H9 (cell line): ENCODE measurements at places on chromosomes 5 and 9.

- DNase-seq, result no peak
Observed at GRCh38 chr5:61964201-61964600, 341.8 kb upstream of the KIF2A start.

DNA sequence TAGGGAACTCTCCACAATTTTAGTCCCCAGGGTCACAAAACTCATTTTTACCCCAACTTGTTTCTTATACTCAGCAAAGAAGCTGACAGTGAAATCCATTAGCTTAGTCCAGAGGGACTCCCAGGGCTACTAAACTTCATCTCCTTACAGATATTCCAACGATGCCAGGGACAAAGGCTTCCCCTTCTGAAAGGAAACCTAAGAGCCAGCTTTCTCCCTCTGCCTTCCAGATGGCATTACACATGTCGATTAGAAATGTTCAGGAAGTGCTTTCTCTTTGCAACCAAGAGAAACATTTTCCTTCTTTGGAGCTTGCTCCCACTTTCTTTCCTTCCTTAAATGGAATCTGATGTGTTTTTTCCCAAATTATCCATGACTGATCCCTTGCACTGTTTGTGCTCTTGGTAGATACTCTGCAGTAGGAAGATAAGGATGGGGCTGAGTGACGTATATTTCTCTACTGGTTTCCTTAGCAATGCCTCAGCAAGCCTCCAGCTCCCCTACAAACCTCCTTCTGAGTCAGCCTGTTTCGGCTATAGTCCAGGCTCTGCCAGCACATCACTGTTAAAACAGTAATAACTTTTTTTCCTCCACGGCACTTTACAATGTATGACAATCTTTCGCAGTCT is 43.0 kb upstream of the HTR4 start:
- DNase-seq, result no peak

DNA sequence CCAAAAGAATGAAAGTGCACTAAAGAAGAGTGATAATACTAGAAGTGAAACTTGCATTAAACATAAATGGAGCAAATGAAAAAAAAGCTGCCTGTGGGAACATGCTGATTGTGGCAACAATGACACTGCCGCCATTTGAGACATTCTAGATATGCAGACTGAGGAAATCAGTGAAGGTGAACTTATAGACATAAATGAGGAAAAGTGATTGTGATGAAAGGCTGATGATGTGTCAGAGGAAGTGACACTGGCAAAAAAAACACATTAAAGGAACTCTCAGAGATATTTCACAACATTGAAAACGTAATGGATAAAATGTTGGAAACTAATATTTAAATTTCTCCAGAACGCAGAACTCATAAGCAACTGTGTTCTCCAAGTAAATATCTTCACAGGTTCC is 1.2 kb downstream of the ERCC8 start:
- DNase-seq, result no peak

DNA sequence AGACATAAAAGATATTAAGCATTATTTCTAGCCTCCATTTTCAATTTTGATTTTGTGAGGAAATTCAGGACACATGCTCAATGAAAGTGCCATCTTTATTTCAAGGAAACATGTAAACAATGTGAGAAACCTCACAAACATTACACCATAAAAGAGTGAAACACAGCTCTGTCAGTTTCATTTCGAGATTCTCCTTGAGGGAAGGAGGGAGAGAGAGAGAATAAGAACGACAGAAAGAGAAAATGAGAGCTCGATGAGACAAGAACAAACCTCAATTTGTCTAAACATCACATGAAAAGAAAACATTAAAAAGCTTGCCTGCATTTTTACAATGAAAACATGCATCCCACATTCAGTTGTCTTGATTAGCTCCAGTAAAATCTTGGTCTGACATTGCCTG is 553.5 kb upstream of the MEF2C start:
- DNase-seq, result no peak

DNA sequence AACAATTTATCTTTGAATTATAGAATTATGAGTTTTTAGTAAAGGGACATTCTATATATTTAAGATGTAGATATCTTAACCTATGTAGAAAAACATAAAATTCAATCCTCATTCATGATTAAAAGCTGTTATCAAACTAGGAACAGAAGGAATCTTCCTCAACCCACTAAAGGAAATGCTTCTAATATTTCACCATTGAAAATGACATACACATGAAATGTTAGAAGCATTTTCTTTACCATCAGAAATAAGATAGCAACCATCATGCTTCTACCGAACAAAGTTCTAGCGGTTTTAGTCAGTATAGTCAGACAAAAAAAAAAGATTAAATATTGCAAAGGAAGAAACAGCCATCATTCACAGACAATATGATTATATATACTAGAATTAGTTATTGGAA is 32.2 kb downstream of the SHOC1 start:
- no peak for DNase-seq

DNA sequence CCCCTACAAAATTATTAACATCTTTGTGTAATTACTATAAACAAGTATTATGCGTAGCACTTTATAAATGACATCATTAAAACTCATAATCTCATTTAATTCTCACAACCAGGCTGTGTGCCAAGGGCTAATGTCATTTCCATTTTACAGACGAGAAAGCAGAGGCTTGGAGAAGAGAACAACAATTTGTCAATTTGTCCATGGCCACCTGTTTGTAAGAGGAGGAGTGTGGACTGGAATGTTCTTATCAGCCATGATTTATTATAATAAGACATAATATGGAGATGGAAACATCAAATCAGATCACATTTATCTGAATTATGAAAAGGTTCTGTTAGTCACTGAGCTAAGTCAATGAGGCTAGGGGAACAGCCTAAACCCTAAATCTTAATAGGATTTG is 97.0 kb downstream of the DROSHA start:
- DNase-seq, result no peak

- no peak for DNase-seq
Observed at GRCh38 chr9:13862654-13863053, 451.3 kb downstream of the NFIB start.

DNA sequence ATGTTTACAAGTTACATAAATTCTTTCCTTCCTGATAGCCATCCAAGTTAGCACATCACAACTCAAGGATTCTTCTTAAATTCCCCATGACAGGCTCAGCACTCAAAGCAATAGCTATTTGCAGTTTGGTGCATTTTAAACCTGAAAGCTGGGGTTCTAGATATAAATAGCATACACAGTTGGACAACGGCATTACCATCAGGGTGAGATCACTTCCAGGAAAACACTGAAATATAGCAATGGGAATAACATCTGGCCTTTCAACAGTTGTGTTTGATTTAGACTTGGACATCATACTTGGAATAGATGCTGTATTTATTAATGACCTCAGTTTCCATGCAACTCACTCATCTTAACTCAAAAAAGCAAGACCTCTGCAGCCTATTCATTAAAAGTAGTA is 24.7 kb upstream of the LECT2 start:
- no peak for DNase-seq

DNA sequence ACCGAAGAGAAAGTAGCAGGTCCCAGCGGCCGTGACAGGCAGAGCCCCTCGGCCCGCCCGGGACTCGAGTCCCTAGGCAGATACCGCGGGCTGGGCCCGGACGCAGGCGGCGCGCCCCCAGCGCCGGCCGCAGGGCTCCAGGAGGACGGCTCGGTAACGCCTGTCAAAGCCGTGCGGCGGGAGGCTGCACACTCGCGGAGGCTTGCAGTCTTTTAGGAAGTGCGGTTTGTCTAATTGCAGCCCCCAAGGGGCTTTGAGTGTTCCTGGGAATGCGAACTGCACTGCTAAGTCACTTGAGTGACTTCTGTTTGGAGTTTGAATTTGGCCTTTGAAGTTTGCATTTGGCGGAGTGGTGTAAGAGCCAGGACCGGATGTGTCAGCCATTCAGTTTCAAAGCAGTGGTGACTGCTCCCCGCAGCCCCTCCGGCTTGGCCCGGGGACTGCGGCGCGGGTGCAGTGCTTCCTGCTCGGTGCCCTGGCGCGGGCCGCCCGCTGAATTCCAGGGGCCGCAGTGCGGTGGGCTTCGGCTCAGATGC is 1.3 kb downstream of the MAP3K1 start:
- DNase-seq, result peak; percentile 83
